ENCODE measurements at places on chromosomes 7 and 10.

GRCh38 chr10:91349381-91349780, 60.8 kb upstream of the HECTD2 start:
- no peak for DNase-seq

DNA sequence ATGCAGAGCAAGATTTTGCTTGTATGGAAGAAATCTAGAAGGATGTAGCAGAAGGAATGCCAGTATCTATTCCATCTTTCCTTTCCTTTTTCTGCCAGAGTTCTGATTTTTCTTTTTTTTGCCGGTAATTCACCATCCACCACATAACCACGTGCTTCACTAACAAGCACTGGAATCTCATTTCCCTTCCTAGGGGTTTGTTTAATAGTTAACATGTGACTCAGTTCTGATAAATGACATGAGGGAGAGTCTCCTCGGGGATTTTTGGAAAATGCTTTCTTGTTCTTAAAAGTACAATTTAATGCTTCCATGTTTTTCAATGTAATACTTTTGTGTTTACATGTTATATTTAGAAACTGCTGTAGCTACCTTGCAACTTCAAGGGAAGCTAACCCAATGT, 590.2 kb downstream of the SH2D4B start:
- no peak for DNase-seq

- DNase-seq: no peak
Measured at GRCh38 chr7:43298617-43299016, 186.2 kb downstream of the HECW1 start.

- DNase-seq: no peak
Measured at GRCh38 chr10:99979066-99979685, 30.6 kb downstream of the DNMBP start.

GRCh38 chr10:3192856-3193635, 20.5 kb upstream of the PITRM1 start:
- DNase-seq: peak; percentile 37

- DNase-seq: no peak
Measured at GRCh38 chr10:34622945-34623344, 192.2 kb downstream of the PARD3 start.

- DNase-seq: no peak
Measured at GRCh38 chr10:8041284-8041991, 13.1 kb upstream of the GATA3 start.

DNA sequence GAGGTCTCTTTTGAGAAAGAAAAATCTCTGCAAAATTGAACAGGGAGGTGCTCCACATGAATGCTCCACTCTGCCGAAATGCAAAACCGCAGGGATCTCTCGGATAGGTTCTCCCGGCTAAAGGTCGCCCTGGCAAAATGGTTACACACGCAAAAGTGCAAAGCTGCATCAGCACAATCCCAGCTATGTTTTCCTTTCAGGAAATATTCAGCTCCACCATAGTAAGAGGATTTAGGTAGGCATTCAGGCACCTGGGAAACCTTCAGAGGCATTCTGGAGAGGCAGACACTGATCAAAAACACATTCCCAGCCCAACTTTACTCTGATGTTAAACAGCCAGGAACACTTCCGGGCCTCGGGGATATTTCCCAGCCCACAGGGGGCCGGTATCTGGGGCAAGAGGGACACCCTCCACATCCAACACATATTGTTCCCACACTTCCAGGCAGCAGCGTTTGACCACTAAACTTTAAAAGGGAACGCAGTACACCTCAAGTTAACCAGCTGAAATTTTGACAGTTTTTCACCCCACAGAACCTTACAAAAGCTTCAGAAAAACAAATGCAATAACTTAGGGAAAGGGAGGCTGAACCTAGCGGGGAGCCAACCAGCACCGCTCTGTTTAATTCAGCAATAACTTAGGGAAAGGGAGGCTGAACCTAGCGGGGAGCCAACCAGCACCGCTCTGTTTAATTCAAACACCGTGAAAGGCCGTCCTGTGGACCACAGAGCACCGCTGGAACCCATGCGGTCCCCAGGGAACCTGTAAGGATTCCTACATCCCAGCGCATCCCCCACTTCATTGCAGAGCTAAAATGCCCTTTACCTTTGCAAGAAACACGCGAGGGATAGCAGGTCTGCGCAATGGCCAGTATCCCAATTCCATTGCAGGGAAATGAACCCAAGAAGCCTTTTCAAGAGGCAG, 45.9 kb downstream of the TNS3 start:
- DNase-seq: no peak

GRCh38 chr10:122225330-122225729, 45.8 kb upstream of the BTBD16 start:
- DNase-seq: no peak

DNA sequence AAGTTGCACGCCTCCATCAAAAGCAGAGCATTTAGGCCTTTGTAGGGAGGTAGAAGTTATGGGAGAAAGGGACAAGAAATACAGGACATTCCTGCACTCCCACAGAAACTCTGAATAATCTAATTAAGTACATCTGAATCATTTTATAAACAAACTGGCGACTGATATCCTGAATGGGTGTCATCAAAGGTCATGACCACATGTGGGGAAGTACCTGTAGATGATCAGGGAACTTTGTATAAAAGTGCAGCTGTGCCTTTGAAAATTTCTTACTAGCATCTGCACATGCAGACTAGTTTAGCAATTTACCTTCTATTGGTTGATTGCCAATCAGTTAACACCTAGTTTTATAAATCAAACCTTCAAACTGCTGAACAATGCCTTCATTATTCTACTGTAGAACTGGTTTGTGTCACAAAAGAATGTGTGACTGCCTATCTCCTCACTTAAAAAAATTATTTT, 17.1 kb downstream of the STEAP4 start:
- DNase-seq: no peak

GRCh38 chr7:9781710-9782109, 1192.0 kb upstream of the PHF14 start:
- DNase-seq: no peak

GRCh38 chr10:118720685-118721538, 33.9 kb downstream of the CACUL1 start:
- DNase-seq: peak; percentile 50

DNA sequence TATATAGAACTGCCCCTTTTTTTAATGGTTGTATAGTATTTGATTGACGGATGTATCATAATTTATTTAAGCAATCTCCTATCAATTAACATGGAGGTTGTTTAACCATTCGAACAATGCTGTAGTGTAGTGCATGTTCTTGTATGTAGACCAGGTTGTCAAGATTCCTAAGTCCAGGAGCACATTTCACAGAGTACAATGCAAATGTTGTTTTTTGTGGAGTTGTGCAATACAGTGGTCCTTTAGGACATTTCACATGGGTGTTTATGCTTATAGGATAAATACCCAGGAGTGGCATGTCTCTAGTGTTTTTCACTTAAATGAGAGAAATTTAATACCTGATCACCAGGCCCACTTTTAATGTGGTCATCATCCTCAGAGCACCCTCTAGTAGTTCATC, 8.1 kb downstream of the ASB4 start:
- no peak for DNase-seq

DNA sequence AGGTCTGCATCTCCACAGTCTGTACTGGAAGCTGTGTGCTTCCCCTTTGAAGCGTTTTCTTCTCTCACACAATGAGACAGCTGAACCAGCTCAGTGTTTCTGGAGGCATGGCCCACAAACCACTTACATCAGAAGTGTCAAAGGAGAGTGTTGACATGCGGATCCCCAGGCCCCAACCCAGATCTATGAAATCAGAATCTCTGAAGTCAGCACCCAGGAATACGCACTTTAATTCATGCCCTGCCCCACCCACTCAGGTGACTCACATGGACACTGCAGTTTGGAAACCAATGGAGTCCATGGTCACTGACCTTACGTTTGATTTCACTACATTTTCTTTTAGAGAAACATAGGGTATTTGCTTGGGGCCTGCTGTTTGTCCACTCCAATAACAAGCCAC, 19.0 kb downstream of the TLL2 start:
- DNase-seq: no peak

- DNase-seq: no peak
Measured at GRCh38 chr7:157980774-157981173, 606.8 kb downstream of the PTPRN2 start.

GRCh38 chr10:7235376-7235775, 175.5 kb downstream of the SFMBT2 start:
- no peak for DNase-seq

GRCh38 chr10:24834869-24835268, 111.2 kb upstream of the ARHGAP21 start:
- no peak for DNase-seq

GRCh38 chr10:68135922-68136792, 26.9 kb downstream of the MYPN start:
- no peak for DNase-seq

DNA sequence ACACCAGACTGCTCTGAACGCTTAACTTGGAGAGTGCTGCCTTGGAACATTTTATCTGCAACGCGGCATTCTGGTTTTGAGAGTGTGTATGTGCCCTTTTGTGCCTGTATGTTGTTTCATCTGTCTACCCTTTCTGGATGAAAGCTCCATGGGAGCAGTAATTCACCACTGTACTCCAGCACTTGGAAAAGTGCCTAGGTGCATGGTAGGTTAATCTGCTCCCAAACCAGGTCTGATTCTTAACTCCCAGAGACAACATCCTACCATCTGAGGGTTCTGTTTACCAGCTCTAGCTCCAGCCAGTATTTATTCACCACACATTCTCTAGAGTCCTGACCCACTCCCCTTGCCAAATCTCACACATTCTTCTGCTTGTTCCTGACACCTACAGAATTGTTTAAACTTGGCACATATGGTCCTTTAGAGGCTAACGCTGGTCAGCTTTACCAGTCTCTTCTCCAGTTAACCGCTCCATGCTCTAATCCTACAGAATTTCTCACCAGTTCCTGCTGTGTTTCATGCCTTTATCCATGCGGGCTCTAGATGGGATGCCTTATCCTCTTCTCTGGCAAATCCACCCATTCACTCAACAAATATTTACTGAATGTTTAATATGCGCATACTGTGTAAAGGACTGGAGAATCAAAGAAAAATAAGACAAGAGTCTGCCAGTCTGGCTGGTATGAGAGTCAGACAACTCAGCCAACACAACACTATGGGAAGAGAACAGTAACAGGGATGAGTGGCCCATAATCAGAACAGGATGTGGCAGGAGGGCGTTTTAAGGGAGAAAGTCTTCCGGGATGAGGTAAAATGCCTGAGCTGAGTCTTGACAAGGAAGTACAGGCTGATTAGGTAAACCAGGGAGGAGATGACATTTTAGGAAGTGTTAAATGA, 46.3 kb downstream of the MTPN start:
- DNase-seq: no peak

- DNase-seq: no peak
Measured at GRCh38 chr10:34880817-34881216, 65.7 kb upstream of the PARD3 start.

GRCh38 chr7:99355098-99355497, 19.4 kb upstream of the ARPC1B start:
- DNase-seq: no peak

- no peak for DNase-seq
Measured at GRCh38 chr7:22109761-22110160, 164.1 kb upstream of the CDCA7L start.

DNA sequence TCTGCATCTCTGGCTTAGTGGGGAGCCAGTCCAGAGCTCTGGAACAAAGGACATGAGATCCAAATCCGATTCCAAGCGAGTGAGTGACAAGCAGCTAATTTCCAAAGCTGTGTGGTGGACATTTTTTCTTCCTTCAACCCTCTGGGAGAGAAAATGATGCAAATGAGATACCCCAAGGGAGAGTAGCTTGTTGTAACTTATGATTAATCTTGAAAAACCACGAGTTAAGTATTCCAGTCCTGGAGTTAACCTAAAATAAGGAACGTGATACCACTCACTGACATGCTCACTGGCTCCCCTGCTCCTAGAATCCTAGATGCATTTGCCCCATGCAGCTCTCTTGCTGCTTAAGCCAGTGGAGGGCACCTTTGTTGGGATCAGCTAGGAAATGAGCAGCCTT, 116.0 kb upstream of the HABP2 start:
- DNase-seq: no peak

- DNase-seq: no peak
Measured at GRCh38 chr10:99484626-99485581, 47.8 kb upstream of the NKX2-3 start.

DNA sequence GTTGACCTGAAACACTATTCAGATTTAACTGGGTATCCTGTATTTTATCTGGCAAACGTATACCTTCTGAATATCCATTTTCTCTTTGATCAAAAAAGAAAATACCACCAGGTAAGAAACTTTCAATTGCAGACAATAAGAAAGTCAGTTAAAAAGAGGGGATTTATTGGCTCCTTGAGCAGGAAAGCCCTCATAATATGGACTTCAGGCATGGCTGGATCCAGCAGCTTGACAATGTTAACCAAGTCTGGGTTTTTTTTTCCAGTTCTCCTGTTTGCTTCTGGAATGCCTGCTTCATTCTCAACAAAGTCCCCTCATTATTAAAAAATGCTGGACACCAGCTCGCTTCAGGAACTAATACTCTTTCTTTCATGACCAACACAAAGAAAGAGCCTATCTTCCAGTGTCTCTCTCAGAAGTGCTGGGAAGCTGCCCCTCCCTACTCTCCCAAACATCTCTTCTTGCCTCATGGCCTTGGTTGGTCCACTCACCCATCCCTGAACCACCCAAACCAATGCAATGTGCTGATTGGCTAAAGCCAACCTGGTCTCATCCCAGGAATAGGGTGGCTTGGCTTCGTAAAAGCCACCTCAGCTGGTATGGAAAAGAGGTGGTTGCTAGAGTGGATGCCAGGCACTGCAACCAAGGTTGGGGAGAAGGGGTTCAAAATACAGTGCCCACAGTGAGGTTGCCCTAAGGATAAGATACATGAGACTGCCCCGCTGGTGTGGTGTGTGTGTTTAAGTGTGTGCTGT, 30.6 kb upstream of the WDFY4 start:
- no peak for DNase-seq

GRCh38 chr7:157224627-157225026, 85.9 kb downstream of the UBE3C start:
- DNase-seq: no peak

DNA sequence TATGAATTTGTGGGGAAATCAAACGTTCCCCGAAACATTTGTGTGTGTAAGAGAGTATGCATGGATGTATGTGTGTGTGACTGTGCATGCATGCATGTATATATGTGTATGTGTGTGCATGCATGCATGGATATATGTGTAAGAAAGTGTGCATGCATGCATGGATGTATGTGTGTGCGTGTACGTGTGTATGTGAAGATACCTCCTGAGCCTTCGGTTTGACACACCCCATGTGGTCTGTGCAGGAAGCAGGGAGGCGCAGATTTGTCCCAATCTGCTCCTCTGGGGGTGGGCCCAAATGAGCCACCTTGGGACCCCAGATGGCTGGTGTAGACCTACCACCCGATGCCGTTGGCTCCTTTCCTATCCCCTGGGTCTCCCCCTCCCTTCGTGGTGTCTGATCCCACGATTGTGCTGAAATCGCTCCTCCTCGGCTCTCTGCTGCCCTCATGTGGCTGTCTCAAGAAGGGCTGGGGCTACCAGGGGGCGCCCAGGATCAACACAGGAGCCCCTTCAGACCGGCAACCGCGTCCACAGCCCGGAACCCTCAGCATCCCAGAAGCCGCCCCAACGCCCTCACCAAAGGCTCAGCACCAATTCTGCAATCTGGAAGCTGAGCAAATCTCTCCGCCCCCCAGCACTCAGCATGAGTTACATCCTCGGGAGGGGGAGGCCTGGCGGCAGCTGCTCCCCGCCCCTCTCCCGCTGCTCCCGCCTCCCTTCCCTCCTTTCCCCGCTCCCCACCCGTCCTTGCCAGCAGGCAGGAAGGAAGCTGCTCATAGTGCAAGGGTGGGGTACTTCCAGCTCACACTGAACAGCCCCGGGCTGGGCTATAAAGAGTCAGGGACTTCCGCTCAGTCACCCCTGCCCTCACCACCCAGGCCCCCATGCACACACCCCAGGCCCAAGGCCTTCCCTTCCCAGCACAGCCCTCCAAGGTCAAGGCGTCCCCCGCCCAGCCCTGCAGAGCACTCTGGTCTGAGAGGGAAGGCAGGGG, 2.3 kb upstream of the NOS3 start:
- peak; percentile 72 for DNase-seq

Measured in T-helper 9 cell (primary cell).